ENCODE measurements at places on chromosomes 2 and 18.

DNA sequence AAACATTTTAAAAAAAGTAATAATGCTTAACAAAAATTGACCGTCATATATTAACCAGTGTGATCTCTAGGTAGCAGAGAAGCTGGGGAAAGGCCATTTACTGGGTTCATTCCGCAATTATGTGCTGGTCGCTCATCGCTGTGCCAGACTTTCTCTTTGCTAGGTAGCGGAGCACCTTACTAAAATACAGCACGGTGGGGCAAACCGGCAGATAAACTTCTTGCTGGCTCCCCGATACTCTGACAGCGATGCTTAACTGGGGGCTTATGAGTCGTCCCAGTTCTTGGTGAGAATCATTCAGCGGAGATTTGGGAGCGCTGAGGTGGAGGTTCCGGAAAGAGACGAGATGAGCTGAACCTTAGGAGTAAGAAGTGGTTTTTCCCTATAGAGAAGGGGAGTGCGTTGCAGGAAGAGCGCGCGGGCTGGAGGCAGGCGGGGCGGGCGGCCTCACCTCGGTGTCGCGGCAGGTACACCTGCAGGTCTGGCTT is 605 bp downstream of the C2orf68 start:
- DNase-seq: no peak

DNA sequence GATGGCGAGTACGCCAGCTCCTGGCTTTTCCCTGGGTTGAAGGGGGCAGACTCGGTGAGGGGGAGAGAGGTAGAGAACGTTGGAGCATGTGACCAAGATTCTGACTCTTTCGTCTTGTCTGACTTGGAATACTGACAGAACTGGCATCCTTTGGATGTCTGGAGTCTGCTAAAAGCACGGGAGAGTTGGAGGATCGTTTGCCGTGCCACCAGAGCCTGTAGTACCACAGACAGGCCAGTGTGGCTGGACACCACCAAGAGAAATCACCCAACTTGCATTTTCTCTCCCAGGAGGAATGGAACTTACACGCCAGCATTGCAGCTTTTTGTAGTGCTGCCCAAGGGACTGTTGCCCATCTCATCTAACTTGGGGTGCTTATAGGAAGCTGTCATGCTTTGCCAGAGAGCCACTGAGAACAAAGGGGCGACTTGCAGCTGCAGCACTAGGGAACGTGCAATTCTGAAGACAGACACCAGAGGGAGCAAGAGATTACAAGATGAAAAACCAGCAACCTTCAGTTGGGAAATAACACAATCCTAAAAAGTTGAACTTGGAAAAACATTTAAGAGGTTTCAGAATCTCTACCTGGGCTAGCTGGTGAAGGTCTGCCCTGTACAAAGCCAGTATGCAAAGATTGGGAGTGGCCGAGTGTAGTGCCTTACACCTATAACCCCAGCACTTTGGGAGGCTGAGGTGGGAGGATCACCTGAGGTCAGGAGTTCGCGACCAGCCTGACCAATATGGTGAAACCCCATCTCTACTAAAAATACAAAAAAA is 24.1 kb downstream of the PSMG2 start:
- DNase-seq: peak; percentile 85

- no peak for DNase-seq
These were observed 50.2 kb upstream of the CABLES1 start for GRCh38 chr18:23085066-23085465.

DNA sequence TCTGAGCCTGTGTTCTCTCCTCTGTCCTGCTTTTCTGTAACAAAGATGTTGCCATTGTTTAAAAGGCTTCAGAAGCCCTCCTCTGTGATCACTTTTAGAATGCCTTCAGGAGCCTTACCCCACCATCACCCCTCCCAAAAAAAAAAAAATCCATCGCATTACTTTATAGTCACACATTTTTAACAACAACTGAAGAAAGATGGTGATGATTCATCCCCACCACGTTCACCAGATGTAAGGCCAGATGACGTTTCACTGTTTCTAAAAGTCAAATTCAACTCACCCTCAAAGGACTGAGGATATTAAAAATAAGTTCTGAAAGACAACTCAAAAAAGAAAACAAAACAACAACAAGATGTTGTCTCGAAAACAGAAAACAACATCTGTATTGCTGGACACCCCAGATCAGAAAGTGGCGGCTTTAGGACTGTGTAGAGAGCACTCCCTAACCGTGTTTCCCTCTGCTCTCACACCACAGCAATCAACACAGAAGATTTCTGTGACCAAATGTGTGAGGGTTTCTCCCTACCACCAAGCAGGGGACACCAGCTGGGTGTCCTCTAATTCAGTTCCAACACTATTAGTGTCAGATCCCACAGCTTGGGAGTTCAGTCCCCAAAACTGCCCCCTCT is 61.9 kb upstream of the CREB1 start:
- peak; percentile 83 for DNase-seq

DNA sequence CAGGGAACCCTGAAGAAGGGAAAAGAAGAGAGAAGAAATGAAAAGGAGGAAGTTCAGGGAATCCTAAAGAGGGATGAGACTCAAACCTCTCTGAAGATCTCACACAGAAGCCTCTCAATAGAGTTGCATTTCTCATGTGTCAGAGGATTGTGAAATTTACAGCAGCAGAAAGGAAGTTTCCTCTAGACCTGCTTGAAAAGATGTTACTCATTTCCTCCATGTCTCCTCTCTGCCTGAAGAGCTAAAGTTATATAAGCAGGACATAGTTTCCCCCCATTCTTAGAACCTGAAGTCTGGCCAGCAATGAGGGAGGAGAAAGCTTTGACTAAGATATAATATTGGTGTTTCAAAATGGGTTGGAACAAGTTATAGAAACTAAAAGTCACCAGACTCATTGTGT is 1155.6 kb downstream of the LRP1B start:
- DNase-seq: peak; percentile 59

DNA sequence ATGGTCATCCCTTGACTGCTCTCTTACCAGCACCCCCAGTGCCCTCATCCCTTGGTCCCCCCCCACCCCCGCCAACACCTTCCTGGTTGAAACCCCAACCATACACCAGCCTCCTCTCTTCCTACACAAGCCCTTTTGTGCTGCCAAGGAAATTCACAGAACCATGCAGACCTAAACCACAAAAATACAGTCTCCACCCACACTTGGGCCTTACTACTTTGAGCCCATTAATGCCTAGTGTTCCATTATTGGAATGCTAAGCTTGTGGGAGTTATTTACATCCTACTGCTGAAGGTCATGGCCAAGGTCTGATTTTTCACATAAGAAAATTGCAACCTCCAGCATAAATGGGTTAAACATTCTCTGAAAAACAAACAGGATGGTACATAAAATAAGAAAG is 4.1 kb upstream of the CRACDL start:
- DNase-seq: no peak

DNA sequence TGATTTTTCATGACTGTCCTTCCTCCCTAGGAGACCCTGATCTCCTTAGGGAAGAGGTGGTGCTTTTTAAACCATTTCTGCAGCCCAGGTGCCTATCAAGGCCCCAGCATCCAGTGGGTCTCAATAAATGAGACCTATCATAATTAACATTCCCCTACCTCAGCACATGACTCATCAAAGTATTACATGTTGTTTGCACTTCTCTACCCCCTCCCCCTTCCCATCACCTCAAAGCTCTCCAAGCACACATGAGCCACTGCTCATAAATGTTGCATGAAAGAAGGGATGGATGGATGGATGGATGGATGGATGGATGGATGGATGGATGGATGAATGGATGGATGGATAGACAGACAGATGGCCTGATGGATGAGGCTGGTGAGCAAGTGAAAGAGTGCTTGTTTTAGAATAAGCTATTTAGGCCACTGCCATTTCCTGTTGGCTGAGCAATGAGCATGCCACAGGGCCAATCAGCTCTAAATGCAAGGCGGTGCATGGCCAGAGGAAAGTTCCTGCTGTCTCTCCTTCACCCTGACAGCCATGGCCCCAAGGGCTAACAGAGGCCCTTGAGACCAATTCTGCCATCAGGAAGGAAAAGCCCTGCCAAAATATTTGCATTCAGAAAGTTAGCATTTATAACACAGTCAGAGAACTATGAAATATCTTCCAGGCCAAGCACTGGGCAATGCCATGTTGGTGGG is 20.9 kb upstream of the STEAP3 start:
- DNase-seq: no peak

DNA sequence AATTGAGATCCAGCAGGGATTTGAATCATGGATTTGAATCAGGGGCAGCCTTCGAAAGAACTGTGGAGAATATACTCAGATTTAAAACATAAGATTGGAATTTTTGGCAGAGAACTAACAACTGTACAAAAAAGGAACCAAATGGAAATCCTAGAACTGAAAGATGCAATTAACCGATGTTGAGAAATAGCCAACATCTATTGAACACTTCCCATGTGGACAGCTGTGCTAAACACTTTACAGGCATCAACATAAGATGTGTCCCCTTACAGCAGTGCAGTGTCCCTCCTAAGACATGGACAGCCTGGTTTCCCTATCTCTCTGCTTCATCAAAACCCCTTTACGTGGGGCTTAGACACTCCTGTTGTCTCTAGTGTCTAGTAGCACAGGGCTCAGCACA is 3.7 kb upstream of the IL1RN start:
- DNase-seq: no peak

GRCh38 chr2:15731889-15732271 is 140.2 kb downstream of the DDX1 start:
- DNase-seq: no peak

- DNase-seq: no peak
These were observed 590 bp downstream of the IFIH1 start for GRCh38 chr2:162317861-162318327.

GRCh38 chr18:50797142-50797541 is 22.7 kb downstream of the MRO start:
- DNase-seq: no peak

DNA sequence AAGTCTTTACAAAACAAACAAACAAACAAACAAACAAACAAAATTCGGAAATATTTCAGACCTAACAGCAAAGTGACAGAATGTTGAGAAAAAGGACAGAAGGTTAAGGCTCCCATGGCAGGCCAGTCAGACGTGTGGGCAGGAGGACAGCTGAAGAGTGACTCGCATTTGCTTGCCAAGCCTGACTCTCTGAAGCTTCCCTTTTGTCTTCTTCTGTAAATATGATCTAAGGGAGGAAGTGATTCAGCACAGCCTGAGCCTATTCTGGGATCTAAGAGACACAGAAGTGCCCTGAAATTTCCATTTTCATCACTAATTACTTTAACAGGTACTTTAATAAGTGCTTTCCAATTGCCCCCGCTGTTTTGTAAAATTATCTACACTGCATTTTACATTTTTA is 134.0 kb upstream of the LYPD1 start:
- DNase-seq: peak; percentile 43

DNA sequence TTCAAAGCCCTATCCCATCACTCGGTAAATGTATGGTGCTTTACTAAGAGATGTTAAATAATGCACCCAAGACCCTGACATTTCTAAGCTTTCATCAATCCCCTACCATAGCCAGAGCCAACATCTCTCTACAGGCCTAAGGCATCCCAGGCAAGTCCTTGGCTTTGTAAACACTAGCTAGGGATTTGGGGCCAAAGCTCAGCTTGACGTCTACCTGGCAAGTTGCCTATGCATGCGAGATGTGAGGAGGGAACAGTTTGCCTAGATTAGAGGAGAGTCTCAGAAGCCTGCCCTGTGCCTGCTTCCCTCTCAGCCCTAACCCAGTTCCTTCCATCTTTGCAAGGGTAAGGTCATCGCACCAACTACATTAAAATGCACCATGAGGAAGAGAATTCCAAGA is 221.5 kb upstream of the NCKAP5 start:
- DNase-seq: peak; percentile 46

DNA sequence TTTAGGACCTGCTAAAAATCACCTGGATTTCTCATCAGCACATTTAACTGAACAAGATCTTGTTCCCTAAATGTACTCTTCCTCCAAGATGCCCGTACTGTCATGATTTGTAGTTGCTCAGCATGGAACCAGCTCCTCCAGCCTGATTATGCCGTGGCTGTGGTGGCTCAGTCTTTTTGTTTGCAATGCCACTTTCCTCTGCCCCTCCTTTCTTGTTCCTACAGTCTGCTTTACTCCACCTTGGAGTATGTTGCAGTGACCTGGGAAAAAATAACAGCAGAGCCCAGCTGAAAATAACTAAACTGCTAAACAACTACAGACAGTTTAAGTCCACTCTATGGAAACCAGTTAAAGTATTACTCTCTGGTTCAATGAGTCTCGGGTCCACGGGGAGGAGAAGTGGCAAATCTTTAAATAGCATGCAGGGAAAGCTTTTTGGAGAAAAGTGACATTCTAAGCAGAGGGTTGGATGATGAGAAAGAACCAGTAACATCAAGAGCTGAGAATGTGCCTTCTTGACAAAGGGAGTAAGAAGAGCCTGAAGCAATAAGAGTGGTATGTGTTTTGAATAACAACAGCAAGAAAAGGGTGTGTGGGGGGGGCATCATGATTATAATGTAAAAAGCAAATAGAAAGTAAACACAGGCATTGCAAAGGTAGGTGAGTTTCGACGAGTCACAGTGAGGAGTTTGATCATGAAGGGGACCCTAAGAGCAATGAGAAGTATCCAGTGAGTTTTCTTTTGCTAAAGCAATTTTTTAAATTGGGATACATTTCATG is 225.7 kb downstream of the TMX3 start:
- DNase-seq: no peak
